GM12865 (cell line): ENCODE measurements at places on chromosomes 1 and 21.

- DNase-seq = no peak
Measured at GRCh38 chr1:62778208-62778607, 5.7 kb upstream of the ATG4C start.

DNA sequence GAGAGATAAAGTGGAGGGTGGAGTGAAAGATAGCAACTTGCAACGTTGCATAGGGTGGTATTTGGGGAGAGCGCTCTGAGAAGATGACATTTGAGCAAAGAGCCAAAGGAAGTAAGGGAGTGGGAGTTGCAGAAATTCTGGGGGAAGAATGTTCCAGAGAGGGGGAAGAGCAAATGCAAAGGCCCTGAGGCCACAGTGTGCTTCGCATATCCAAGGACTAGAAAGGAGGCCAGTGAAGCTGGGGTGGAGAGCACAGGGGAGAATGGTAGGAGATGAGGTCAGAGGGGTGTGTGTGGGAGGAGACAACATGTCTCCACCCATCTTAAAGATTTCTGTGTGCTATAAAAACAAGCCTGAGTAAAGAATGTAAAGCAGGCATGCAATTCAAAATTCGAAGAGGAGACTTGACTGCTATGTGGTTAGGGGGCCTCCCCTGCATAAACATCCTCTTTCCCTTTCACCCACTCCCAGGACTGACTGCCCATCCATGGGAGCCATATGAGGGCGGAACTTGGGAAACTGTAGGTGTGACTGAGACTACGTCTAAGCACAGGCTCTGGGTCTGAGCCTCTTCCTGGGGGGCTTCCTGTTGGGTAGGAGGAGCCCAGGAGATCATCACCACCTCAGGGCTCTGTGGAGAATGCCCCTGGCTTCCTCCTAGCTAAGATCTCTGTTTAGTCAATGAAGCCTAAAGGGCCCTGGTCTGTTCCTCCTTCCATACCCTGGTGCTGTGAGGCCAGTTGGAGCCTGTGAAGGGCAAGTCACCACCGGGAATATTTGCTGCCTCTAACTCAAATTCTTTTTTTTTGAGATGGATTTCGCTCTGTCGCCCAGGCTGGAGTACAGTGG, 2.9 kb upstream of the CLIC4 start:
- DNase-seq = no peak

GRCh38 chr1:182599339-182599738, 4.8 kb downstream of the RGS16 start:
- DNase-seq = peak; percentile 43

DNA sequence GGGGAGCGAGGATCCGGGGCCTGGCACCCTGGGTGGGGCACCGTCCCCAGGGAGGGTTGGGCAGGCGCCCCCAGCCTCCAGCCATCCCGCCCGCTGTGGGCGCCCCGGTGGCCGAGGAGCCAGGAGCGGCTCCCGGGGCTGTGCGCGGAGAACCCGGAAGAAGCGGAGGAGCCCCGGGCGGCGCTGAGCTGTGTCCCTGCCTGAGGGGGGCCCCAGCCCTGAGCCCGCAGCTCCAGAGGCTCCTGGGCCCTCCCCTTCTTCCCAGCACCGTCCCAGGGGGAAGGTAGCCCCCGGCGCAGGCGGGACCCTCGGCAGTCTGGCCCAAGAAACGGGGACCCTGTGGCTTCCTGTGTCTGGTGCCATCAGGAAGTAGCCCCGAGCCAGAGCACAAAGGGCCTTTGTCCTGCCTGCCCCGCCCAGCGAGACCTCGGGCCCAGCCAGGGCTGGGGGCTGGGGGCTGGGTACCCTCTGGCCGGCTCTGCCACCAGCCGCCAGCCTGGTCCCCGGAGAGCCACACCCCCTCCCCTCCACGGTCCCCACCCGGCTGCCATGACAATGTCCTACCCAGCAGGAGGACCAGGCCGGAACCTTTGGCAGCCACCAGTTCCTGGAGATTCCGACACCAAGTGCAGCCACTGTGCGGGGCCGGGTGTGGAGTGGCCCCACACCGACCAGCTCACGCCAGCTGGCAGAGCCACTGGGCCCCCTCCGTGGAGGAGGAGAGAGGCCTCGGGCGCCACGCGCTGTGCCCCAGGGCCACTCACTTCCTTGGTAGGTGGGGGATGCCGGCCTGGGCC, 15.6 kb upstream of the TTLL10 start:
- DNase-seq = peak; percentile 60
